ENCODE measurements at places on chromosomes 2 and 18. TPM values are rescaled to one million over a fixed set of nuclear protein-coding genes. Genes with fewer than 3 reads are reported as not detected.

DNA sequence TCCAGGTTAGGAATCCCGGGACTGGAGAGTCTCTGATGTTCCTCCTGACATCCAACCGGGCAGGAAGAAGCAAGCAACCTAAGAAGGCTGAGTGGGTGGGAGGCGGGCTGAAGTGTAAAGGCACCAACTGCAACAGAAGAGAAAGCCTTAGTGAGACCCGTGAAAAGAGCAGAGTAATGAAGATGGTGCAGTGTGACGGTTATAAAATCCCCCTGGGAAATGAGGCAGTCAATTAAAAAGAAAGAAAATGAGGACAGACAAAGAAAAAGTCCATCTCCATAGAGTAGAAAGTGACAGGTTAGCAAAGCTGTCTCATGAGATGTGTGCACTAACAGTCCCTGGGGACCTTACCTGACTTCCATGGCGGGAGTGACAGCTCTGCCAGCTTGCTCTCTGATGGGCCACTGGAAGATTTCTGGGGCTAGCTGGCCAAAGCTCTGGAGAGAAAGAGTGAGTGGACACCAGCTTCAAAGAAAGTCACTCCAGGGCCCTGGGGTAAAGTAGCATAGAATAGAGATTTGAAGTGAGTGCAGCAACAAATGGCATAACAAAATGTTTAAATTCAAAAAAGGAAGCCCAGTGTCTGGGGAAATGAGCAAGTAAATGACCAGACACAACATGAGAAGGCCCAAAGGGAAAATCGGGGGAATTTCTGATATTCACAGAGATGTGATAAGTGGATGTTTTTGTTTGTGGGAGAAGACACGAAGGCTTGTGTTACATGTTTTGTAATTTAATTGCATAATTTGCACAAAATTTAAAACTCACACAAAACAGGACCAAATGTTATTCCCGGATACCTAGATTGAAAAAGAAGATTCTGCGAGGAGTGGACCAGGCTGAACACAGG is 44.1 kb upstream of the IGFBP2 start:
- no peak for DNase-seq

The MTHFD2 gene
- total RNA-seq = 20.9 TPM

GRCh38 chr2:1627628-1628381 is 116.5 kb downstream of the PXDN start:
- no peak for DNase-seq

The PIEZO2 gene
- 233 TPM for total RNA-seq

DNA sequence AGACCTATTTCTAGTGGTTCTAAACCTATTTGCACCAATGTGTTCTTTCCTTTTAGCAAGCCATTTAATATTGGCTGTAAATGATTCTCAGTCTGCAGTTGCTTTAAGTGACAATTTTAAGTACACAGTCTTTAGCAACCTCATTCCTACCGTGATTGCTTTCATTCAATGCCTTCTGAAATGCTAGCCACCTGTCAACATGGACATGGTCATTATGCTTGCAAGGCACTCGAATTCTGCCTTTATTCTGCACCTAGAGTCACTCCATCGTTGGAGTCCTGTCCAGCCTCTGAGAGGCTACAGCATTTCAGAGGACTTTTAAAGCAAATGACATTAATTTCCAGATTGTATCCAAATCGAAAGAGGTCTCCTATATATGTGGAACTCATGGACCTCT is 115.1 kb downstream of the IRS1 start:
- DNase-seq = no peak

- no peak for DNase-seq
These were observed 16.1 kb upstream of the ZNF236 start for GRCh38 chr18:76806301-76806700.

The ANO7 gene
- total RNA-seq = 0.98 TPM

The COL5A2 gene
- 75.3 TPM for total RNA-seq

The IL36RN gene
- total RNA-seq = not detected

- peak; percentile 75 for DNase-seq
These were observed 211.6 kb upstream of the MMADHC start for GRCh38 chr2:149799013-149799705.

GRCh38 chr2:78262713-78263375 is 740.7 kb upstream of the LRRTM4 start:
- no peak for DNase-seq

The POTEI gene
- total RNA-seq = 0.28 TPM

The PROM2 gene
- 11.5 TPM for total RNA-seq

- no peak for DNase-seq
These were observed 9.4 kb downstream of the ADAM23 start for GRCh38 chr2:206452750-206453149.

The DSC3 gene
- total RNA-seq = 0.51 TPM

The R3HDM1 gene
- 27.8 TPM for total RNA-seq

DNA sequence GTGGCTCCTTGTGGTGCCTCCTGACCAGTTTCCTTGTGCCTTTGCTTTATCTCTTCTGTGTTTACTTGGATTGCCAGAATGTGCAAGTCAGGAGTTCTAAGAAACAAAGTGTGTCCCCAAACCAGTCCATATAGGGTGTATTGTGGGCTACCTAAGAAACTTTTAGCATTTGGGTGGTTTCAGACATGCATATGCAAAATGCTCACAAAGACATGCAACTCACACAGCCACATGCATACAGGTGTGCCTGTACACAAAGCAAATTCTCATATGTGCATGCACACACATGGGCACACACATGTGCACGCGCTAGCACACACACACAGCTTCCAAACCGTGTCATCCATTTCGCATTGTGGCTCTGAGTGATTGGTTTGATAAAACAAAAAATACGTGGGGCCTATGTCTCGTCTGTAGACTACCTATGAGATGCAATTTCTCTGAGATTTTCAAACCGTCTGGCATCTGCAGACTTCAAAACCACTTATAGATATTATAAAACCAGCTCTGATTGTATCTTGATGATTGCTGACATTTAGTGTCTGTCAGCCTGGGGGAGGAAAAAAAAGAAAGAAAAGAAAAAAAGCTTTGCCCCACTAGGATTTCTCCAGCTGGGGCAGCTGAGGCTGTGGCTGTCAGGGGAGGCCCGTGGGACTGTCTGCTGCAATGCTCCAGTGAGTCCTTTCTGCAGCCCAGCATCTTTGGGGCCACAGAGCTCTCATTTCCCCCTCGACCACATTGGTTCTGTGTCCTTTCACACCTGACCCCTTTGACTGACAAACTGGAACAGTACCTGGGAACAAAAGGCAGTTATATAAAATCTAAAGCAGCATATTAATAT is 556.1 kb downstream of the CMPK2 start:
- DNase-seq = no peak

The REEP1 gene
- 19.7 TPM for total RNA-seq

DNA sequence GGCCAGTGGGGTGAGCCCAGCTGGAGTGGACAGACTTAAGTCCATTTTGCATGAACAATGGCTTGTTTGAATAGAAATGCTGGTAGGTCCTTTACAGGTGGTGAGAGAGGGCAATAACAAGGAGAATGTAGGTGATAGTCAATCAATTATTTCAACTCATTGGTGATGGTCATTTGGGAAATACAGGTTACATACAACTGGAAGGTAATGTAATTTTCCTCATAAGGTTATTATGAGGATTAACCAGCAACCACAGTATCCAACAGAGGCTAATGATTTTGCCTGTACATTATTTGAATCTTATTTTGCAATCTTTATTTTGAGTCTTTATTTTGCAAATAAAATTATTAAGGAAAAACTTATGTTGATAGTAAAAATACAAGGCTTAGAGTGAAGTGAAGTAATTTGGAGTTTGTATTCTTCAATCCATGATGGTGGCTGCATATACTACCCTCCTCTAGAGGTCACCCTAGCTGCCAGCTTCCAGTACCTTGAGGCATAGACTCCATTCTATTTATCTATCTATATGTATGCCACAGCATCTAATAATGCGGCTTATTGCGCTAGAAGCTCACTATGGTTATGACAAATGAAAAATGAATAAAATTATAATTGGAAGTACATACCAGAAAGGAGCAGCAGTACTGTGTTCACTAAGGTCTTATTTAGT is 20.5 kb upstream of the HNMT start:
- DNase-seq = no peak

GRCh38 chr2:27495840-27496356 is 741 bp upstream of the GCKR start:
- DNase-seq = peak; percentile 7

DNA sequence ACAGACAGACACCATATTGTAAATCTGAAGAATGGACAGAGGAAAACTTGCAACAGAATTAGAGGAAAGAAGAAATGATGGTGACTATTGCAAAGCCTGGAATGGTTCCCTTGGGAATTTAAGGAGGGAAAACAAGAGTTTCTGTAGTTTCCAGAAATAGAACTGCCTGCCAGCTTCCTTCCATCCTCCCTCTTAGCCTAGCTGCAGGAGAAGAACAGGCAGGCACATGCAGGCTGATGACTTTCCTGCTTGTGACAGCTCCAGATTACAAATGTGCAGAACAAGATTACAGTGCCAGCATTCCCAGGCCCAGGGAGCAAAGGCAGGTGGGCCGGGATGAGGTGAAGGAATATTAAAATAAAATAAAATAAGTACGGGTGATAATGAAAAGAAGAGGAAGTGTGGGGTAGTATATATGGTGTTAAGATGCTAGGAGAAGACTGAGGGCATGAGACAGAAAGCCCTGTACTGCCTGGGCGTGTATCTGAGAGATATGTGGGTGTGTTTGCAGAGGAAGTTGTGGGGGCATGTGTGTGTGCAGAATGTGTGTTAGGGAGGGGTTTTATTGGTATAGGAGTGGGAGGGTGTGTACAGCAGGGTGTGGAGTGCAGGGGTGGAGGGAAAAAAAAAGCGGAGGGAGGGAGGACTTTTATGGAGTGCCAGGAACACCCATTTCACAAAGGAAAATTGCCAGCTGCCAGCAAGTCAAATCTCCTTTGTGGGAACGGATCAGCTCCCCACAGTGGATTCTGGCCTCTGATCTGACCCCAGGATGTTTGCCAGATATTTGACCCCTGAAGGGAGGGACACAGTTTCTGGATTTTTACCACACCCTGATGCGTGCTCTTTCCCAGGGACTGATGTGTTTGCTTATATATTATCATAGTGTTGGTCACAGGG is 43.9 kb upstream of the NEMP2 start:
- DNase-seq = peak; percentile 81

DNA sequence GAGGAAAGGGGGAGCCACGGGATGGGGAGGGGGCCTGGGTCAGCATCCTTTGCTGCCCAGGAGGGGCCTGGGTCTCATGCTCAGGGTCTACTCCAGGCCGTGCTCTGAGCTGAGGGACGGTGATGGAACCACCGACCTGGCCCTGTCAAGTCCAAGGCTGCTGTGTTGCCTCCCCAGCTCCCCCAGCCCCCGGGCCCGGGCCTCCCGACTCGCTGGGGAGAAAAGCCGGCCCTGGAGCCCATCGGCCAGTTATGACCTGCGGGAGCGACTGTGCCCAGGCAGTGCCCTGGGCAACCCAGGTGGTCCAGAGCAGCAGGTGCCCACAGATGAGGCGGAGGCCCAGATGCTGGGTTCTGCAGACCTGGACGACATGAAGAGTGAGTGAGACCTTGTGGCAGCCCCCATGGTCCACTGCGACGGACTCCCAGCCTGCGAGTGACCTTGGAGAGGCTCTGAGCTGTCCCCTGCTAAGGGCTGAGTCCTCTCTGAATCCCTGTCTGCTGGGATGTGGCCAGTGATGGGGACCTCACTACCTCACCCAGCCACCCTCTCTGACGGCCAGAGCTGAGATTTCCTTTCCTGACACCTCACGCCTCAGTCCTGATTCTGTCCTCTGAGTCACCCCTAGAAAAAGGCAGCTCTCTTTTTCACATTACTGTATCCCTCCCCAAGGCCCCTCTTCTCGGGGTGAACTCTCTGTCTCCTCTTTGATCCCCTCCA is 2.7 kb downstream of the SLC4A3 start:
- no peak for DNase-seq

The CHST9 gene
- 19.6 TPM for total RNA-seq

The AGBL5 gene
- total RNA-seq = 17.3 TPM
